ENCODE measurements at places on chromosomes 7 and 10.

DNA sequence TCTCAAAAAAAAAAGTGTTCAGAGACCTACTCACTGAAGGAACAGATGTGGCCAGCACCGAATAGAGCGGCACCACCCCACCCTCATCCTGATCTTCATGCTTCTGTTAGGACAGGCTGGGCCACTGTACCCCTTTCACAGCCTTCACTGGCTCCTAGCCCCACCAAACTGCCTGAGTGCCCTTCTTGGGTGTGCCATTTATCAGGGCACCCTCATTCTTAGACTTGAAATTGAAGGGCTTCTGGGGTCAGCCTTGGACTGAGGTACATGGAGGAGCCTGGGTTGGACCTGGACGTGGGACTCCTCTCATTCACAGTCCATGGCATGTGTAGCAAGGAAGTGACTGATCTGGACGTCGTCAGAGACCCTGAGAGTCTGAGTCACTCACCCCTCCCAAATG is 190.3 kb downstream of the COBL start:
- no peak for DNase-seq

DNA sequence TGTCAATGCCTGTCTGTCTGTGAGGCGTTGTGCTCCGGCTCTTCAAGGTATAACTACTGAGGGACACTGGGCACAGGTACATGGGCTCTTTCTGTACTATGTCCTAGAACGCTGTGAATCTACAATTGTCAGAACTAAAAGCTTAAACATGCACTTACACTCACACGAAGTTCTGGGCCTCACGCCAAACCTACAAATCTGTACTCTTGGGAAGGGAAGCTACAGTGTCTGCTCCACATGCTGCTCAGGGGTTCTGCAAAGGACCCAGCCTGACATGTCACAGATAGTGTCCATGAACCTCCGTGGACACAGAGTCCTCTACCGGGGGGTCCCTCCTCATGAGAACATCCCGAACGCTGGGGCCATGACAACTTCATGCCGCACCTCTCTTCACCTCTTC is 268.7 kb downstream of the WDR37 start:
- no peak for DNase-seq

DNA sequence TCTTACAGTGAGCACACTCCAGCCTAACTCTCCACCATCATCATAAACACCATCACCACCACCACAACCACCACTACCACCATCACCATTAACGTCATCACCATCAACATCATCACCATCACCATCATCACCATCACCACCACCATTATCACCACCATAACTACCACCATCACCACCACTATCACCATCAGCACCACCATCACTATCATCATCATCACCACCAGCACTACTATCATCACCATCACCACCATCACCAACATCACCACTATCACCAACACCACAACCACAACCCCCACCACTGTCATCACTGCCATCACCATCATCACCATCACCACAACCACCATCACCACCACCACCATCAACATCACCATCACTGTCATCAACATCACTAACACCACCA is 279.0 kb upstream of the TCERG1L start:
- no peak for DNase-seq

GRCh38 chr7:72080865-72081510 is 331.1 kb downstream of the CALN1 start:
- DNase-seq: no peak

GRCh38 chr7:124460056-124460450 is 305.5 kb downstream of the GPR37 start:
- no peak for DNase-seq

DNA sequence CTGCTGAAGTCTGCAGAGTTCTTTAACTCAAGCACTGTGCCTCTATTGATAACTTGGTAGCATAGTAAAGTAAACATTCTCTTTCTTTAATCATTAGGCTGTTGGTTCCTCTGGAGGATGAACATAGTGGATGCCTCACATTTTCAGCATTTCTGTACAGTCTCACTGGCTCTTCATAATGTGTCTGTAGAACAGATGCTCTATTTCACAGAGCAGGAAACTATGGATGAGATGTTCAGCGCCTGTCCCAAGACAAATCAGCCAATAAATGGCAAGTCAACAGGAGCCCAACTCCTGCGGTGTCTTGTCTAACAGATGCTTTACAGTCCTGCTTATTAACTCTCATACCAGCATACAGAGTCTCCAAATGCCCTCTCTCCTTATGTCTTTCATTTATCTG is 36.5 kb downstream of the NRBF2 start:
- DNase-seq: no peak

GRCh38 chr7:134755422-134756022 is 23.9 kb upstream of the CALD1 start:
- DNase-seq: peak; percentile 20

- DNase-seq: no peak
These were observed 38.9 kb downstream of the AKAP9 start for GRCh38 chr7:91979590-91979989.

DNA sequence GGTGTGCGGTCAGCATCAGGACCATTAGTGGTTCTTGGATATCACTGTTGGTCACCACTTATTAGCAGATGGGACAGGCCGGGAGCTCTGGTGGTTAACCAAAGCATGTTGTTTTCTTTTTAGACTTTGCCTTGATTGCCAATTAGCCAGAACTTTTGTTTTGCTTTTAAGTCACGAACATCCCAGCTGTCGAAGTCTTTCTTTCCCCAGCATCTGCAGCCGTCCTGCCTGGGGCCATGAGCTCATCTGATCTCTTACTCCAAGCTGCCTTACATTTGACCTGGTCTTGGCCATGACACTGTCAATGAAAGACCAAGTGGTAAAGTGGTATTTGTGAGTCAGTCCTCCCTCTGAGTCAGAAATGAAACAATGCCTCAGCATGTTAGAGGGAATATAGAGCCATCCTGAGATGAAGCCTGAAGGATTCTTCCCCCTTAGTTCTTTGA is 53.9 kb upstream of the CREB5 start:
- DNase-seq: no peak

DNA sequence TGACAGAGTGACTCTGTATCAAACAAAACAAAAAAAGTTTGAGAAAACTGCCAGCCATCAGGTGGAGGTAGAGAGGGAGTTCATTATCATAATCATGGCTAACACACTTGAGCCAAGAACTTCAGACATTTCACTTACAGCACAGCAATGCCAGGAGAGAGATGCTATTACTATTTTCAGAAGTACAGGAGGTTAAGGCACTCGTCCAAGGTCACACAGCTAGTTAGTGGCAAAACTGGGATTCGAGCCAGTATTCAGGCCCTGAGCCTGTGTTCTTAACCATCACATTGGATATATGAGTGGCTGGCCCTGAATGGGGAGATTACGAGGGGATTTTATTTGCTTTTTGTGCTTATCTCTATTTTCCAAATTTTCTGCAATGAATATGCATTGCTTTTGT is 24.8 kb upstream of the UNC5B start:
- DNase-seq: no peak

DNA sequence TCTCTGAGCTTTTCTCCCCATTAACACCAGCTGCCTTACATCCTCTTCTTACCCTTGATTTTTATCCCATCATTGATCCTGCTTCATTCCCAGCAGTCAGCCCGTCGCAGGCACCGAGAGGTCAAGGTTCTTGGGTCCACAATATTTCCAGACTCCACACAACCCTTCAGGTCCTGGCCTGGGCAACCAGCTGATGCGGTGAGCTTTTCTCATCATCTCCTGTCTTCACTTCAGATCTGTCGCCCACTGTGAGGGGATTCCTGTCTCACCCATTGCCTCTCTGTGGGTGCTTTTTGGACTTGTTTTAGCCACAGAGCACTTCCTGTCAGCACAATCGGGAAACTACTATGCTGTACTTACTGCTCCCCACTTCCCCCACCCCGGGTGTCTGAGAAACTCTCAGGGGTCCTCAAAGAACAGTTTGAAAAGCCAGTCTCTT is 8.4 kb upstream of the PVRIG start:
- DNase-seq: no peak

DNA sequence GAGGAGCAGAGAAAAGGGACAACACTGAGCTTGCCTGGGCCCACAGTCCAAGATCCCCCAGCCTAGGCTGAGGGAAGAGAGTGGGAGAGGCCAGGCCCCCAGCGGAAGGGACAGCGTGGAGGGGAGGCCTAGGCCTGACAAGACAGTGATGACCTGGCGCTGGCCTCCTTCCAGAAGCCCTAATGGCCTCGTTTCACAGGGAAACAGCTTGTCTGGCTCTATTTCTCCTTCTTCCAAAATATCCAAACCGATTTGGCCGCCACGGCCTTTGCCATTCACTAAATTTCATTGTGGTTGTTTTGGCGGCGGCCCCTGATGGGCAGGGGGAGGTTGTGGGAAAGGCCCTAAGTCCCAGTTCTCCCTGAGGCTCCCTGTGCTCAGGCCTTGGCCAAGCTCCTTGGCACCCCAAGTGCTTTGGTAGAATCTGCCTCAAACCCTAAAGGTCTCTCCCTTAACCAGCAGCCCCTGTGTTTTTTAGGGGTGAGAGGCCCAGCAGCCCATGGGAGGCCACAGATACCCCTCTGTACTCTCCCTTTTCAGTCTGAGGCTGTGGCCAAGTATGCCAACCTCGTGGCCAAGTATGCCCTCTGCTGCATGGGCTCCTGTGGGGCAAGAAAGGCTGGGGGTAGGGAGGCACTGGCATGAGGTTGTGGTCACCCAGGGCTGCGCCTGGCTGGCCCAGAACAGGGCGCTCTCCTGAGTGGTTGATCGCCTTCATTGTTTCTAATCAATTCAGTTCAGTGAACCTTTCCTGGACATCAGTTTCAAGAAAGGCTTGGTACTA is 37.3 kb downstream of the PAX2 start:
- no peak for DNase-seq

DNA sequence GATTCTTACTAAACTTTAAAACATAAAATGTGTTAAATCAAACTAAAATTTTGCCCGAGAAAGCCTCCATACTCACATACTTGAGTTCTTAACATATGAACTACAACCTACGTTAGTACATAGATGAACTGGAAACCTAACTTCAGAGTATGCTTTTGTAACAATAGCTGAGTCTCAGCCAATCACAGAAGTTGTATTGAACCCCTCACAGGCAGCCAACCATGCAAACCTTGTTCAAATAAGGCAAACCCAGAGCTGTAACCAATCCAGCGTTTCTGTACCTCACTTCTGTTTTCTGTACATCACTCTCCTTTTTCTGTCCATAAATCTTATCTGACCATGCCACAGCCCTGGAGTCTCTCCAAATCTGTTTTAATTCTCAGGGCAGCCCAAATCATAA is 157.3 kb upstream of the COL1A2 start:
- no peak for DNase-seq

DNA sequence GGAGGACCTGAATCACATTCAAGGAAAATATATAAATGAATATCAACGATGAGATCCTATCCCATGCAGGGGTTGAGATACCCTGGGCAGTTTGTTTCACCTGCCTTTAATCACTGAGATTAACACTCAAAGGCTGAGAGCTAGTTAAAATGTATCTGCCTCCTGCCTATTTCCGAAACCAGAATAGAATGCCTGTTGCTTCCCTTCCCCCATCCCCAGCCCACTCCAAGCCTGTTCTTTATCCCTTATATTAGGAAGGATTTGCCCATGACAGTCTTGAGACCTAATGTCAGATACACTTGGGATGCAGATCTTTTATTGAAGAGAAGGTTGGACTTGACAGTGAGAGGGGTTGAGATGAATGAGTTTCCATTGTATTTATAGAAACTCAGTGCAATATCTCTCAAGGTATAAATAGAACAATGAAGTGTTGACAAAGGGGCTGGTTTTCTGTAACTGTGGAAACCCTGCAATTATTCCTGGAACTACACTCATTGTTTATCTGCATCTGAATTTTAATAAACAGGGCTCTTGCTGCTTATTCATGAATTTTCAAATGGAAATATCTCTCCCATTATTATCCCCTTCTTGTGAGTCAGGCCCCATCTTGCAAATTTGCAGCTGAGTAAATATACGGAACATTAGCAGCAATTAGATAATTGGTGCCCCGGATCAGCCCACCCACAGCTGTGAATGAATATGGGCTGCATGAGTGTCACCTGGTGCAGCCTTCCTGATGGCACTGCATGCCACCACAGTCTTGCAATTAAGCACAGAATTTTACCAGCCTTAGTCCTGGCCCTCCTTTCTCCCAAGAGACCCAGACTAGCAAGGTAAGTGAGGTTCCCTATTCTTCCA is 66.7 kb downstream of the SORCS3 start:
- no peak for DNase-seq

- peak; percentile 68 for DNase-seq
These were observed 98.9 kb downstream of the NEURL1 start for GRCh38 chr10:103592186-103593021.

DNA sequence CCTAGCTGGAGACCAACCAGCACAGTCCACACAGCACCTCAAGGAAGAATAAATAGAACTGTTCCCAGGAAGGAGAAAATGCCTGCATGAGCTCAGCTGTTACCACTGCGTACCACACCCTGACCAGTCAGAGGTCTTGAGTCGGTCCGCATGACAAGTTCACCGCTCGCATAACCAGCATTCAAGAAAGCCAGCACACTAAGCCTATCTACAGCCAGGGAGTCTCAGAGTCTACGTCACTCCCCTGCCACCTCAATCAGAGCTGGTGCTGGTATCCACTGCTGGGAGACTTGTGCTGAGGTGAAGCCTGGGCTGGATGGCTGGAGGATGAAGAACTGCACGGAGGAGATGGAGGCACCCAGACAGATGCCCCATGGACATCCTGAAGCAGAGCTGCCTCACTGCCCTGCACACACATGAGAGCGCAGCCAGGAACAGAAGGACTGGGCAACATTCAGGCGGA is 19.6 kb downstream of the AKR1C1 start:
- DNase-seq: no peak

DNA sequence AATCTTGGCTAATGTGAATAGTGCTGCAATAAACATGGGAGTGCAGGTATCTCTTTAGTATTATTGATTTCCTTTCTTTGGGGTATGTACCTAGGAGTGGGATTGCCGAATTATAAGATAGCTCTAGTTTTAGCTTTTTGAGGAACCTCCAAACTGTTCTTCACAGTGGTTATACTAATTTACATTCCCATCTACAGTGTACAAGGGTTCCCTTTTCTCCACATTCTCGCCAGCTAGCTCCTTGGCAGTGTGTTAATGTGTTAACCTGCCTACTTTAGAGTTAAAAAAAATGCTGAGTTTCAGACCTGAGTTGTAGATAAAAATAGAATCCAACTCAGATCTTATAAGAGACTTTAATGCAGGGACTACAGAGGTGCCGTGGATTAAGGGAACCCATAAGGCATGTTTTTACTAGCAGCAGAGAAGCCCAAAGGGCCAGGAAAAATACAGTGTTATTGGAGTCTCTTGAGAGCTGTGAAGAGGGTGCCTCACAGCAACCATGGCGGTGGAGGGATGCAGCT is 35.4 kb downstream of the CDK13 start:
- no peak for DNase-seq

- peak; percentile 24 for DNase-seq
These were observed 70.6 kb upstream of the NXPH1 start for GRCh38 chr7:8362723-8363369.
